ENCODE measurements at places on chromosomes 16 and 17.
A peak's percentile ranks its signal among the peaks of the same experiment; 100 is the strongest.

- no peak for DNase-seq
Measured at GRCh38 chr17:66839616-66840015, 4.7 kb downstream of the CACNG5 start.

GRCh38 chr16:69334696-69335095, 4.3 kb upstream of the PDF start:
- DNase-seq = no peak

DNA sequence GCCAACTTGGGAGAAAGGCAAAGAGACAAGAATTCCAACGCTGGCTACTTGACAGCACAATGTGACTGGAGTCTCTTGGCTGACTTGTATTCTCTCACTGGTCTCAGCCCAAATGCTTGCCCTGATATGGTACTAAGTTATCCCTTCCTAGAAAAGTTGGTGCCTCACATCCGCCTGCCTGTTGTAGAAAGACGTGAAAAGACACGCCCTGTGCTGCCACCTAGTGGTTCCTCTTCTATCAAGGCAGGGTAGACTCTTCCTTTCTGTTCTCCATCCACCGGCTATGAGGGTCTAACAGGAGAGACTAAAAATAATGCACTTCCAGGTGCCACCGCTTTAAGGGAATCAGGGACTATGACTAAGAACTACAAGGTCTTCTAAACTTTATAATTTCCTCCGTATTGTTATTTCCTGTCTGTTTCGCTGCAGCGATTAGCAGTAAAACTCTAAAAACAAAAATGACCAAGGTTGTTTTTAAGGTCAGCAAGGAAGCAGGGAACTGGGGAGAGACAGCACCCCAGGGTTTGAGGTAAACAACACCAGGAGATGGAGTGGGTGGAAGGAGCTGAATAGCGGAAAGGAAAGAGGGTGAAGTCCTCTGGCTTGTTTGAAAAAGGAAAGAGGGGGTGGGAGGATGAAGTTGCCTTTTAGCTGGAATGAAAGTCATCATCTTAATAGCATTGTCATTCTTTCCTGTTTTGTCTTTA, 109.5 kb downstream of the YPEL2 start:
- peak; percentile 96 for DNase-seq

GRCh38 chr17:71855010-71855409, 265.8 kb upstream of the SOX9 start:
- no peak for DNase-seq

- DNase-seq = no peak
Measured at GRCh38 chr16:49093939-49094338, 187.7 kb downstream of the CBLN1 start.

GRCh38 chr17:10053782-10054540, 144.4 kb downstream of the GAS7 start:
- DNase-seq = no peak

GRCh38 chr16:29154676-29155121, 169.8 kb downstream of the LAT start:
- DNase-seq = peak; percentile 7

Data from suppressor macrophage treated with lipopolysaccharide for 1 hour (primary cell).